T-helper 2 cell treated with Interferon-gamma antibody and Interleukin-4, amounts not matched to agents 100 ng/mL and 5 ng/mL, for 36 hours (primary cell): ENCODE measurements at places on chromosomes 7 and 10. TPM values are rescaled to one million over a fixed set of nuclear protein-coding genes. Genes with fewer than 3 reads are reported as not detected.

The SPDYE16 gene
- 0.25 and 0.59 TPM in 2 replicates for total RNA-seq

The DDC gene
- total RNA-seq, result 0.55 TPM in 1 of 2 replicates, not detected in the other

The ACBD7 gene
- total RNA-seq, result 3.0 and 3.2 TPM in 2 replicates

The STAG3 gene
- total RNA-seq, result 19.2 and 21.7 TPM in 2 replicates

The ITIH5 gene
- total RNA-seq, result not detected in 2 replicates

The CDH23 gene
- 4.2 and 4.8 TPM in 2 replicates for total RNA-seq

The HILPDA gene
- total RNA-seq, result 17.1 and 17.8 TPM in 2 replicates

The COL1A2 gene
- 0.25 TPM in 2 replicates for total RNA-seq

The PHYH gene
- total RNA-seq, result 11.6 and 14.4 TPM in 2 replicates

The IFIT1B gene
- total RNA-seq, result not detected in 2 replicates

The KCNIP2 gene
- 4.2 and 4.6 TPM in 2 replicates for total RNA-seq
